ENCODE measurements at places on chromosomes 6 and 20.

DNA sequence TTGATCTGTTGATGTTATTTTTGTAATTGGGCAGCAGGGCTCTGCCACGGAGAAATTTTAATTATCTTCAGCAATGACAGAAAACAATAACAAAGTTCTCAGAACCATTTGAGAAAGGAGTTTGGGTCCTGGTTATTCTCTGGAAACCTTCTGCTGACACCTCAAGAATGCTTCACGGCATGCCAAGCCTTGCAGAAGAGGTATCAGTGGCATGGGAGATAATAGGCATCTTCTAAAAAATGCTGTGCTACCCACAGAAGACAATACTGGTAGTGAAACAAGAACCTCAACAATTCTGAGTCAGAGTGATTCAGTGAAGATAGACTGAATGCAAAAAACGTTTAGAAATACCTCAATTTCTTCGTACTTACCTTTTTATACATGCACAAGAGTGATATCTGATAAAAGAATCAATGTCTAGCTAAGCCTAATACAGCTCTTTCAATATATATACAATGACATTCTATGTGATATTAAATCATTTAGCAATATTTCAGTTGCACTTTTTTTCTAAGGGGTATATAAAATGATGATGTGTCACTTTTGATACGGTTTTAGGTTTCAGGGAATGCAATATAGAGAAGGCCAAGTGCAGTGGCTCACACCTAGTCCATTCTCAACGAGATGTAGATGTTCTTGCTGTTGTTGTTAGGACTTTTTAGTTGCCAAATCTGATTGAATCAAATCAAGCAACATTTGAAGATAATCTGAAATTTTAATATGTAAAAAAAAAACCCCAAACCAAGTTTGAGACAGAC is 110.4 kb upstream of the COL21A1 start:
- no peak for DNase-seq

DNA sequence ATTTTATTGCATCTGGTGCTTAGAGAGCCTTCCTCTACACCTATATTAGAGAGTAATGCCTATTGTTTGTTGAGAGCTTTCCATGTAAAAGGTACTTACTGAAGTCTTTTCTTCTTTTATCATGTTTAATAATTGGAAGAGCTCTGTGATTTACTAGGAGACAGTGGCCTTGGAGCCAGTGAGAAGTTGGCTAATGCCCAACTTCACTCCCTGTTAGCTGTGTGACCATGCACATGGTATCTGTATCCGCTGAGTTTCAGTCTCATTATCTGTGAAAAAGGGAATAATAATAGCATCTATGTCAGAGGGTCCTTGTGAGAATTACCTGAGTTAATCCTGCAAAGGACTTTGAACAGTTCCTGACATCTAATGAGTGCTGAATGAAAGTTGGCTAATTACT is 105.0 kb downstream of the CD109 start:
- no peak for DNase-seq

- peak; percentile 19 for DNase-seq
Measured at GRCh38 chr20:47535088-47535487, 33.4 kb downstream of the NCOA3 start.

DNA sequence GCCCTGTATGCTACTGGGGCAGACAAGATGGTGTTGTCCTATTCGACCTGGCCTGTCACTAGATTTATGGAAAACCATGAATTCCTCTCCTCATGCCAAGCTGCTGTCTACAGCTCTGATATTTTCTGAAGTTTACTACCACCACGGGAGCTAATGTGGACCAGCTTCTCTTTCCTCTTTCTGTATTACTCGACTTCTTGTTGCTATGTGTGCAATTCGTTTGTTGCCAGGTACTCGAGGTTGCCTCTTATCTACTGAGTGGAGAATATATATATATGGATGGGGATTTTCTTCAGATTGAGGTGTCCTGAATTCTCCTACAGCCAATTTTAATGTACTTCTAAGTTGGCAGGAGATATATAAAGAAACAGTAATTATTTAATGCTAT is 34.7 kb downstream of the MAN1A1 start:
- DNase-seq: no peak

DNA sequence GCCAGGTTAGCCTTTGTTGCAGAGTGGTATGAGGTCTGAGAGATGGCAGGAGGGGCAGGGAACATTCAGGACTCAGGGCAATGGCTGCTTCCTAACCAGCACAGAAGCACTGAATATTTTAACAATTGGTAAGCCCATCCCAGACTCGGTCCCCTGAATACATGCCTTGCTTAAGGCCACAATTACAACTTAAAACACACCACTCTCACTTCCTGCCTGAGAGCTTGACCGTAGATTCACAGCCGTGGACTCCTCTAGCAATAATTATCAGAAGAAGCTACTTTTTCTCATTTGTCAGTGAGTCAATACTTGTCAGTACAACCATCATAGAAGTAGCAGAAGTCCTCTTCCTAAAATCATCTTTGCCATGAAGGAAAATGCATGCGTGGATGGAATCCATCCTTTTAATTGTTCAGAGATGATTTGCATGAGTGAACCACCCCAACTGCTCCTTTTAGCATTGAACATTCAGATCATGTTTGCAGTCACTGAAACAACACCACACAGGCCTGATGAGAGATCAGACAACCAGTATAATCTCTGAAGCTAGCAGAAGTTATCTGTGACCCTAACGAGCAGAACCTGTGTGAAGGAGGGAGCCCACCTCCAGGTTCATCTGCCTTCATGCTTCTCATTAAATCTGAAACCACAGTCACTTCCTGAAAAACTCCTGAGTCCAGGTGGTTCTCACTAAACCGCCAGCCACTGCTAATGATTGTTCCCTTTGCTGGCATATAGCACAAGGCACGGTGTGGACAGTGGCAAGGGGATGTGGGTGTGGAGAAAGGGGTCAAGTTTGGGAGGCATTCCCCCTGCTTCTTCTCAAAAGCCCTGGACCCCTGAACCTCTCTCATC is 333.9 kb upstream of the CNR1 start:
- no peak for DNase-seq

DNA sequence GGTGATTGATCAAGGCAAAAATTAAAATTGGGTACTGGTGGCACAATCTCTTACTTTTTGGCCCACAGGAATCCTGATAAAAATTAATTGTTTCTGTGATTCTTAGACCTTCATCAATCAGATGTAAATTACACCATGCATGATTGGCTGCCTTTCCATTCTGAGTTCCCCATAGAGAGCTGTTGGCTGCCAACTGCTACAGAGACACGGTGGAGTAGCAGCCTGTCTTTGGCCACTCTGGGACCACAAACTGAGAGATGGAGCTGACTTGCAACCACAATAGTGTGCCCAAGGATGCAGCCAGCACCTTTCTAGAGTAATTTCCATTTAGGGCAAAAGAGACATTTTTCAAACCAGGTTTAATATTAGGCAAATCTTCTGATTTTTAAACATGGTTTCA is 274.3 kb upstream of the MMS22L start:
- DNase-seq: no peak

- DNase-seq: no peak
Measured at GRCh38 chr20:21628800-21629199, 76.7 kb upstream of the PAX1 start.

- DNase-seq: no peak
Measured at GRCh38 chr6:121764493-121764892, 329.0 kb downstream of the GJA1 start.

DNA sequence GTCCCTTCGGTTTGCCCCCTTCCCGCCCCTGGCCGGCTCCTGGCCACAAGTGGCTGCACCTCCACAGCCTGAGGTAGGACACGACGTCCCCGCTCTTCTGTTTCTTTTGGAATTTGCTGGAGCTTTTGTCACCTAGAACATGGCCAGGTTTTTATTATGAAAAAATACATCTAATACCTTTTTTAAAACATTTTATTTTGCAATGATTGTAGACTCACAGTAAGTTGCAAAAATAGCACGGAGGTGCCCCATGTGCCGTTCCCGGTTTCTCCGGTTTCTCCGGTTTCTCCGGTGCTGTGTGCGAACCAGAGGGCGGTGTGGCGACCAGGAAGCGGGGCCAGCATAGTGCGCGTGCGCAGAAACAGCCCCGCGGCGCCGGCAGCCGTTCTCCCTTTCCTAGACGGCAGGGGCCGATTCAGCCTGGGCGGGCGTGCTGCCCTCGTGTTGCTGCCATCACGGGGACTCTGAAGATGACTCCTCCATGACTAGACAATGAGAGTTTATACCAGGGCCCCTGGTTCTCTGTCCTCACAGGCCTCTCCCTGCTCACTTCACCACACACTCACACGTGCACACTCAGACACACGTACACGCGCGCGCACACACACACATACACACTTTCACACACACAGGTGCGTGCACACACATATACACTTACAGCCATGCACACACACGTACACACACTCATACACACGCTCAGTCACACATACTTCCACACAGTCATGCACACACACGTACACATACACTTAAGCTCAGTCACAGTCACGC is 102.1 kb downstream of the TMEM242 start:
- DNase-seq: no peak

- no peak for DNase-seq
Measured at GRCh38 chr6:56868687-56869086, 86.2 kb upstream of the BEND6 start.

GRCh38 chr20:44609516-44610312 is 27.3 kb downstream of the PKIG start:
- peak; percentile 87 for DNase-seq

- DNase-seq: no peak
Measured at GRCh38 chr6:88709819-88710246, 253.6 kb downstream of the RNGTT start.

DNA sequence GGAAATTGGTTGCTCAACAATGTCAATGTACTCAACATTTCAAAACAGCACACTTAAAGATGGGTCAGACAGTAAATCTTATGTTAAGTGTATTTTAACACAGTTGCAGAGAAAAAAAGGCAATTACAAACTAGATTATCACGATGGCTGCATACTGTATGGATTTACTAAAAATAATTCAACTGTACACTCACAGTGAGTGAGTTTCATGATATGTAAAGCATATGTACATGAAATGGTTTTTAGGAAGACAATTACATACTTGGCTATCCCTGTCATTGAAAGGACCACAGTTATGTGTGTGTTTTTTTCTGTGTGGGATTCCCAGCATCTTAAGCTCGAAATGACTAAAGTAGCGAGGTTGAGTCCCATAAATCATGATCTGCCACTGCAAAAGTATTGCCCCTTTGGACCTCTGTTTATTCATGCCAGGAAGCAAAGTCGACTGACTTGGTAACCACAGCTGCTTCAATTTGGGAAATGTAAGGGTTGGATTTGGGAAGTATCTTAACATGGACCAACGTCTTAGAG is 5.5 kb upstream of the SALL4 start:
- DNase-seq: no peak

DNA sequence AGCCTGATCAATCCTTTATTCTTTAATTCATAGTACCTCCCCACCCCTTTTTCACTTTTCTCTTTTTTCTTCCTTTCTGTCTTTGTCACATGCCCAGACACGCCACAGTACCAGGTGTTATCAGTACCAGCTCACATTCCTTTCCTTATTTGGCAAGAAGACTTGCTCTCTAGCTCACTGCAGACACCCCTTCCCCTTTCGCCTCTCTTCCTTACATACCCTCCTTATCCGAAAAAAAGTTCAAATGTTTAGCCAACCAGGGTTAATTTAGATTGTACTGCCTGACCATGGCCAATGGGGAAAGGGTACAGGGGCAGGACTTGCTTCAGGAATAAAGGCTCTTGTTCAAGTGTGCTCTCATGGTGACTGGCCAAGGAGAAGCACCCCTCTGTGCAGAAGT is 9.3 kb upstream of the SIRPB2 start:
- DNase-seq: no peak

- DNase-seq: peak; percentile 16
Measured at GRCh38 chr6:36028088-36028876, 674 bp downstream of the MAPK14 start.

DNA sequence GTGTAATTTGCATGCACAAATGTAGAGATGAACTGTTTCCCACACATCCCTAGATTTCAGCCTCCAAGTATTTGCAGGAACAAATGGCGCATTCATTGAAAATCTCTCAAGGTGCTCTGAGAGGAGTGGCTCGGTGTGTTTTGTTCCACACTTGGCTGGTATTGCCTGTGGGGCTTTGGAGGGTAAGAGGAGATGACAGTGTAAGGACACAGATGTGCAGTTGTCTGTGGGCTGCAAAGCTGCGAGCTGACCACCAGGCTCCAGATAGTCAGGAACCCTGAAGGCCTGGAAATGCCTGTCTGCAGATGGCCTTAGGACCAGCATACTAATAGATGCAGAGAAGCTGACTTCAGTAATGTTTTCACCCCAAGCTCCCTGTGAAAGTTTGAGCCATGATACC is 57.7 kb upstream of the PBOV1 start:
- DNase-seq: peak; percentile 31

DNA sequence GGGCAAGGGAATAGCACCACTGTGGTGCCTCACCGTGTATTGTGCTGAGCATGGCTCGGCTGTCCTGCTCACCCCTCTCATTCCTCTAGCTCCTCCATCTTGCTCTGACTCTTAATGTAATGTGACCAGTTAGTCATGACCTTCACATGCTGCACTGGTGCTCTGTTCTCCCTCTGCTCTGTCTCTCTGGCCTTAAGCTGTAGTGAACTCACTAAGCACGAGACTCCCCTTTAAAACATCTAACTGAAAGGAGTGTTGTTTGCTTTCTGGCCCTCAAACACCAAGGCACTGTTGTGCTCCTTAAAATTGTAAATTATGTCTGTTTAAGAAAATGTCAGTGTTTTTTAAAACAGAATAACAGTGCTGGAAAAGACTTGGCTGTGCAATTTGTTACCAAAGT is 140.4 kb downstream of the HDGFL1 start:
- DNase-seq: no peak

GRCh38 chr6:45592991-45593390 is 215.3 kb upstream of the SUPT3H start:
- DNase-seq: no peak

GRCh38 chr6:114467931-114468330 is 125.1 kb upstream of the HS3ST5 start:
- DNase-seq: no peak

DNA sequence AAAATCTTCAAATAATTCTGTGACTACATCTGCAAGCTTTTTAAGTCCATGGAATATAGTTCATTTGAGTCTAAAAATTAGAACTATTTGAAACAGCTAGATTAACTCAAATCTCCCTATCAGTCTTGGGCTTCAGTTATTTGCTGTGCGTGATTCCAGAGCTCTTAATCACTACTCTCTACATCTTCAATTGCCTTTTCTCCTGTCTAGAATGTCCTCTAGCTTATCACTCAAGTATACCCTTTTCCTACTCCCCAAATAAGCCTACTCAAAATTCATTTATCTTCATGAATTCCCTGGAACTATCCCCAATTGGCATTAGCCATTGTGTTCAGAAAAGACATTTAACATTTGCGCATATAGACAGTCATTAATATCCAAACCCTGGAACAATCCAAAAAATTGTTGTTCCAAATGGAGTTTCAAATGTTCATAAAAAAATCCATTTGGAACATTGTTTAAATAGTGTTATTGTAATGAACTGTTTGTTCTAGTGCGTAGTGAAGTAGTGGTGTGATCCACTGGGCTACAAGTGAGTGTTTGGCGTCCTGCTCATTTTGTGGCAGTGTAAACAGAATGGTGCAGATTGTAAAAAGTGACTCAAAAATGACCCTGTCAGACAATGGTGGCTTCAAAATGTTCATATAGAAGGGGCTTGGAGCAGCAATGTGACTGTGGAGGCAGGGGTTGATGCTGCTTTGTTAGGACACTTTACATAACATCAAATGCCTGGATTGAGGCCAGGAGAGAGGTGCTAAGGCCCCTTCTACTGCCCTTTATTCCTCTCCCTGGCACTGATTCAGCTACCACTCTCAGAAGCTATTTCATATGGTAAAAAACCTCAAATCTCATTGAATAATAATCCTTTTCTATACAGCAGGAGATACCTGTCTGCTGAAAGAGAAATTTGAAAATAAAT is 122.3 kb downstream of the KIF6 start:
- DNase-seq: no peak
